ENCODE measurements at places on chromosomes 2 and 18.

GRCh38 chr2:73281244-73281643 is 3.0 kb downstream of the FBXO41 start:
- DNase-seq = no peak

GRCh38 chr2:75632091-75632701 is 14.4 kb upstream of the MRPL19 start:
- no peak for DNase-seq

DNA sequence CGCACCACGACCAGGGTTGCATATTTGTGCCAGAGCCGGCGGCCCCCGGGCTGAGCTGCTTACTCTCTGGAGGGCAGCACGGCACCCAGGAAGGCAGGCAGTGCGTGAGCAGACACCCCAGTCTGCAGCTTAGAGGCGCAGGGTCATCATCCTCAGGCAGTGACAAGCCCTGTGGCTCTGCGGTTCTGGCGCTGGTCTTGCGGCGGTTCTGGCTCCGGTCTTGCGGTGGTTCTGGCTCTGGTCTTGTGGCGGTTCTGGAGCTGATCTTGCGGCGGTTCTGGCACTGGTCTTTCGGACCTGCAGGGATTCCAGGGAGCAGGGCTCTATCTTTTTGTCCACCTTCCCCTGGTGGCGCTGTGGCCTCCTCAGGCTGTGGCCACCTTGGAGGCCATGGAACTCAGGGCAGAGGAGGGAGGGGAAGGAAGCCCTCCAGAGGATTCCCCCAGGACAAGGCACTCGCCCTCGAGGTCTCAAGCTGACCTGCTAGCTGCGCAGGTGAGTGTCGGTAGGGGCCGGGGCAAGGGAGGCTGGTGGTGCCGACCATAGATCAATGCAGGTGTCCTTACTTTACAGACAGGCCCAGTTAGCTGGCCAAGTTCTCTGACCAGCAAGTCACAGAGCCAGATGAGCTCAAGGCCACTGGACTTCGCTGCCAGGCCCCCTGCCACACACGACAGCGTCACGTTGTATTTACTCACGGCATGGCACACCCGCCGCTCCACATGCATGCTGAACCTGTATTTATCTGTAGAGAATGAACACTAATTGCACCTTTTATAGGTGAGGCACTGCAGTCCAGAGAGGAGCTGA is 14.9 kb downstream of the ESPNL start:
- no peak for DNase-seq

- DNase-seq = no peak
Observed at GRCh38 chr2:222130855-222131254, 167.9 kb downstream of the PAX3 start.
